ENCODE measurements at places on chromosomes 12 and 14.

GRCh38 chr12:55906056-55906455 is 21.6 kb downstream of the PYM1 start:
- no peak for DNase-seq

- DNase-seq = no peak
Observed at GRCh38 chr14:36700651-36701050, 39.0 kb downstream of the PAX9 start.

- no peak for DNase-seq
Observed at GRCh38 chr12:94762259-94762942, 112.0 kb upstream of the TMCC3 start.

DNA sequence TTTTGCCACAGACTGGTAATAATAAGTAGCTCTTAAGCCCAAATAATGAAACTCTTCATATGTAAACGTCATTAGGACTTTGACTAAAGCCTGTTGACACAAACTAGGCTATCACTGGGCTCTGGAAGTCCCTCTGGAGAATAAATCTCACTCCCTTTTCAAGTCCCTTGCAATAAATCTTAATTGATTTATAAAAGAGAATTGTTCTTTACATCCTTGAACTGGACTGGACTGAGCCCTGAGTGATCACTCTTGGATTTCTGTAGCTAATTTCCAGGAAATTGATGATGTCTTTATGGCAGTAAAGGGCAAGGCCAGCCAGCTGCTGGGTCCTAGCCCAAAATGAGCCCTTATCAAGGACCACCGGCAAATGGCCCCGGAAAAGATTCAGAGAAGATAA is 1162.7 kb downstream of the BCL11B start:
- DNase-seq = no peak

DNA sequence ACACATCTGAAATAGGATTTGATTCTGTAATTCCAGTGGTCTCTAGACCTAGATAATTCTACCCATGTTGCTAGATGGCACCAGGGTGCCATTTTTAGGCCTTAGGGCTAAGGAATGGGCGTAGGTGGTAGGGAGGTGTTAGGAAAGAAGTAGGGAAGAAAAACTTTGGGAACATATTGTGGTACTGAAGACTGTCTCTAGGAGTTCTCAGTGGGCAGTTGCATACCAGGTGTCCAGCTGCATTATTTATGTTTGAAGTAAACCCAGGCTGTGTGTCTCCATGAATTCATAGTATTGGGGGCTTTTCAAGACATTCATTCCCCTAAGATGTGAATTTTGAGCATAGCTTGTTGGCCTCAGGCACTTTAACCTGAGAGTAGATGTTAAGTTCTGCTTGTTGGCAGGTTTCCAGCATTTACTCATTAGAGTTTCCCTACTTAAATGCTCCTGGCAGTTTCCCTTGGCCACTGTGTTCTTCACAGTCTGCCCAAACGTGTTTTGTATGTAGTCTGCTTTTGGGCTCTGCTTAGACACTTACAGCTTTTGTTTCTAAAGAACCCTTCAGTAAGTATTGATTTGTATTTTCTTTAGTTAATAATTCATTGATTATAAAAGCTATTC is 31.5 kb upstream of the CCT2 start:
- no peak for DNase-seq

GRCh38 chr14:99475179-99475578 is 5.5 kb downstream of the SETD3 start:
- DNase-seq = no peak

DNA sequence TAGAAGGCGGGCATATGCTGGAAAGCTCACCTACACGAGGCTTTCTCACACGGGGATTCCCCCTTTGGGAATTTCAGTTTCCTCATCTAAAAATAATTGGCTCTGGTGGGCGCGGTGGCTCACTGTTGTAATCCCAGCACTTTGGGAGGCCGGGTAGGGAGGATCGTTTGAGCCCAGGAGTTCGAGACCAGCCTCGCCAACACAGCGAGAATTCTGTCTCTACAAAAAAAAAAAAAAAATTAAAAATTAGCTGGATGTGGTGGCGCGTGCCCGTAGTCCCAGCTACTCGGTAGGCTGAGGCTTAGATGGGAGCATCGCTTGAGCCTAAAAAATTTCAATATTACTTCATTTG is 400 bp upstream of the NDUFA12 start:
- no peak for DNase-seq
